ENCODE measurements at places on chromosomes 4 and X.
A peak's percentile ranks its signal among the peaks of the same experiment; 100 is the strongest.

DNA sequence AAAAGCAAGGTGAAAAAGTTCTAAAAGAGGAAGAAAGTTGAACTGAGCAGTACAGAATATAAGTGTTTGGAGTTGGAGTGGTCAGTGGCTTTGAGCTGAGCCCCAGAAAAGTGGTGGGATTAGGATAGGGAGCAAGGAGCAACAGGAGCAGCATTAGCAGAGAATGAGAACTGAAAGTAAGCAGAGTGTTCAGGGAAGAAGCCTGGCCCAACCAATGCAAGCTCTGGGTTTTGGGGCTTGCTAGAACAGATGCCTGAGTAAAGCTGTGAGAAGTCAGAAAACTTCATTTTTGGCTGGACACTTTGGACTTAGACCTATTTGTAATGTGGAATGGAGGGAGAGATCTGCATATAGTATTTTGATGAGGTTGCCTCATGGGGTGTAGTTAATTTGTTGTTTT, 17.8 kb downstream of the JADE1 start:
- DNase-seq, result no peak

DNA sequence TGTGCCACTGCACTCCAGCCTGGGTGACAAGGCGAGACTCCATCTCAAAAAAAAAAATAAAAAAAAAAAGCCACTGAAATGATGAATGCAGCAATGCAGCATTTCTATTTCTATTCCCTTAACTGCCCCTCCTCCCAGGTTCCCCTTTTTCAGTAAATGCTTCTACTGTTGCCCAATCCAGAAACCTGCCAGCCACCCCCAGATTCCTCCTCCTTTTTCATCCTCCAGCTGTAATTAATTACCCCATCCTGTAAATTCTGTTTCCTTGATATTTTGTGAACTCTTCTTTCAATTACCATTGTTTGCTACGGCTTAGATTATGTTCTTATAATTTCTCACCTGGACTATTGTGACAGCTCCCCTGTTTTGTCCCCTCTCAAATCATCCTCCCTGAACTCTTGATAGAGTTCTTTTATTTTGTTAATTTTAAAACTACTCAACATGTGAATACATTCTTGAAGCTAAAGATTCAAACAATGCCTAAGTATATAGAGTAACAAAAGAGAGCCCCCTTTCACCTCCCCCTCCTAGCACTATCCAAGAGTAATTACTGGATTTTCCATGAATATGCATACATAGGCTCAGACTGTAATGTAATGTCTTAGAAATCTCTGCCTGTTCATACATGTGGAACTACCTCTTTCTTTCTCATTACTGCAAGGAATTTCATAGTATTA, 140.6 kb upstream of the GPC4 start:
- DNase-seq, result no peak

GRCh38 chrX:124910611-124911010, 409.1 kb upstream of the TEX13C start:
- DNase-seq, result no peak

GRCh38 chrX:76987381-76987780, 459.8 kb upstream of the FGF16 start:
- DNase-seq, result no peak

GRCh38 chrX:150405006-150405405, 41.9 kb downstream of the MAMLD1 start:
- no peak for DNase-seq

DNA sequence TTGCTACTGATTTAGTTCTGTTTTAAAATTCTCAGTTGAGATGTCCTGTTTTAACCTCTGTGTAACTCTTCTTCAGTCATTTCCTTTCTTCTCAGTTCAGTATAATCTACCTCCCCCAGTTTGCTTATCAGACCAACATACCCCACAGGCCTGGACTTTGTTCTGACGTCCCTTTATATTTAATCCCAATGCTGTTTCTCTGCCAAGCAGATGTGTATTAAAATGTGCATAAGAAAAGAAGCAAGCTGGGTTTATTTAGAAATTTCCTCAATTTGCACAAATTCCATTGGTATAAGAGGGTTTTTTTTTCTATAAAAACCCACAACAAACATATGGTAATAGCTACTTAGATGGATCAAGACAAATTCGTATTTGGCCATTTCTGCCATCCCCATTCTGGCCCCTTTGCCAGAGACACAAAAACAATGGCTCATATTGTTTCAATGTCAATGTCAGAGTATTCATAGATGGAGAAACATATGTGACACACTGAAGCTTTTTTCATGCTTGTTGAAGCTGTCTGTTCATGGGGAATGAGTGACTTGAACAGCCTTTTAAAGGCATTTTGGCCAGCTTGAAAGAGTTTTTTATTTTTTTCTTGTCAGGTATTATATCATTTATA, 24.5 kb downstream of the HCCS start:
- DNase-seq, result no peak

- no peak for DNase-seq
These were observed 395.8 kb downstream of the GASK1B start for GRCh38 chr4:157776930-157777528.

DNA sequence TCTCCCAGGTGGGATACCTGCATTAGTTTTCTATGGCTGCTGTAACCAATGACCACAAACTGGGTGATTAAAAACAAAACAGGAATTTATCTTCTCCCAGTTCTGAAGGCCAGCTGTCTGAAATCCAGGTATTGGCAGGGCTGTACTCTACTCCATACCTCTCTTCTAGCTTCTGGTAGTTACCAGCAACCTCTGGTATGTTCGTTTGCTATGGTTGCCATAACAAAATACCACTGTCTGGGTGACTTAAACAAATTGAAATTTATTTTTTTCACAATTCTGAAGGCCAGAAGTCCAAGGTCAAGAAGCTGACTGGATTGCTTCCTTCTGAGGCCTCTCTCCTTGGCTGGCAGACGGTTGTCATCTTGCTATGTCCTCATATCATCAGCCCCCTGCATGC, 642.1 kb upstream of the TENM3 start:
- no peak for DNase-seq

DNA sequence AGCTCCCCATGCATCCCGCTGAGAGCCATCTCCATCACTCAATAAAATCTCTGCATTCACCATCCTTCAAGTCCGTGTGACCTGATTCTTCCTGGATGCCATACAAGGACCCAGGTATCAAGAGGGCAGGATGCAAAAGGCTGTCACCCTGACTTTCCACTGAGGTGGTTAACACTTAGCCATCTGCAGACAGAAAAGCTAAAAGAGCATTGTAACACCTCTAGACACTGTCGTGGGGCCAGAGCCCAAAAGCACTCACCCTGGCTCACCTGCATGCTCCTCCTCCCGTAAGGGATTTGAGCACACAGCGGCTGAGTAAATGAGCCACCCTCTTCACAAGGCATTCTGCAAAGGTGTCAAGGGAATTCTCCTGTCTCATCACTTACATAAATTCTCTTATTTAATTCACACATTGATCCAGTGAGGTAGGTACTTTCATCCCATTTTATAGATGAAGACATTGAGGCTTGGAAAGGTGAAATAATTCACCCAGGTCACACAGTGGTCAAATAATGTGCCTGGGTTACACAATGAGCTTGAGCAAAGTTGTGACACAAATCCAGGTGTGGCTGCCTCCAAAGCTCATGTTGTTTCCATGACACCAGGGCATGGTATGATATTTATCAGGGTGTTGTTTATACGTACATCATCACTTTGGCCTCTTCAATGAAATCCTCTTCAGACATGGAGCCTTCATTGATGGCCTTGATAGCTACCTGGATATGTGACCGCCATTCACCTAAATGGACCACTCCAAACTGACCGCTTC, 48.0 kb downstream of the TXK start:
- no peak for DNase-seq

- DNase-seq, result no peak
These were observed 635.2 kb upstream of the SPANXN1 start for GRCh38 chrX:144612076-144612475.

DNA sequence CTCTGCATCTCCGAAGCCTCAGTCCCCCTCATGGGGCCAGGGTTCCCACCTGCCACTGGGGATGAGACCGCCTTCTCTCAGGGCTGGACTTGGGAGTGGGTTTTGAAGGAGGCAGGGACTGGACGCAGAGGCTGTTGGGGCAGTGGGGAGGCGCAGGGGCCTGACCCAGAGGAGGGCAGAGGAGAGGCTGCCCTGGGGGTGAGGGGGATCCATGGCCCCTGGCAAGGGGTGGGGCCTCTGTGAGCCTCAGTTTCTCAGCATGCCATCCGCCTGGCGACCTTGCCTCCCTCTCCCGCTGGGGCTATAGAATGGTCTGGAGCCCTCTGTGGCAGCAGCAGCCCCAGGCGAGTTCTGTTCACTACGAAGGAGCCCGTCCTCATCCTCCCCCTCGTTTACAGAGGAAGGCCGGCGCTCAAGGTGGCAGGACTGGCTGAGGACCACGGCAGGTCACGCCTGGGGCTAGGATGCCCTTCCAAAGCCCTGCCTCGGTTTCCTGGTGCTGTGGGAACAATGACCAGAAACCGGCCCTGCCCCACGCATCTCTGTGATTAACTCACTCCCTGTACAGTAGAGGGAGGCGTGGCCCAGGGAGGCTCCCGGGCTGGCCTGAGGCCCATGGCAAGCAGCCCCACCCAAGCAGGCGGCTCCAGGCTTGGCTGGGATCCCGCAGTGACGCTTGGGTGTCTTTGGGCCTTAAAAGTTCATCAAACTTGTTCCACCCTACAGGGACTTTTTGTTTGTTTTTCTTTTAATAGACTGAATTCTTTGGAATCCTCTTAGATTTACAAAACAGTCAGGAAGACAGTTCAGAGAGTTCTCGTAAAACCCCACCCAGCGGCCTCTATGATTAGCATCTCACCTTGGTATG, 16.0 kb upstream of the SH3TC1 start:
- no peak for DNase-seq

DNA sequence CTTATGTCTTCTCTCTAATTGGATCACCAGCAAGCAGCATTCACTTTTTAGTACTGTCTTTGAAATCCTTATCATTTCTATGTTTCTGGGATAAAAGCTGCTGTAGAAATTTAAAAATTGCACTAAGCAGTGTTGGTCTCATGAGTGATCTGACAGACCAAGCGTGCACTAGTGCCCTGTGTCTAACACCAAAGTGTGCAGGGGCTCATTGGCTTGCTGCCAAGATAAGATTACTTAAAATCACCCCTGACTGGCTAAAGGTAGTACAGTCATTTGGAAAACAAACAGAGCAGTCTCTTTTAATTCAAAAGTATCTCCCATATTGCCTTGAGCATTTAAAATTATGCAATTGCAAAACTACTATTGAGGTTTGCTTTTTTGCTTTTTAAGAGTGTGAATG, 304.6 kb downstream of the ARAP2 start:
- no peak for DNase-seq

DNA sequence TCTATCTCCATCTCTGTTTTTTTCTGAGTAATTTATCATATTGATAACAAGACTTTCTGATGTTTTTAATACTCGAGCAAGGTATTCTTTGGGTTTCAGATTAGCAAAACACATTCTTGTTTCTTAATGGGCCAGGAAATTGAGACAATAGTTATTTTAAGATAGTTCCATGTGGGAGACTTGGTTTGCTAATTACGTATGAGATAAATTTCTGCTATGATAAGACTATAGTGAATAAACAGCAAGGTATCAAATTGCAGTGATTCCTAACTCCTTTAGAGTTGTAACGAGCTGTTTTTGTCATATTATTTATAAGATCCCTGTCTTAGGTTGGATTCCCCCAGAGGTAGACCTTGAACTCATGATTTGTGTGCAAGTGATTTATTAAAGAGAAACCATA, 38.3 kb downstream of the SYTL5 start:
- DNase-seq, result no peak

DNA sequence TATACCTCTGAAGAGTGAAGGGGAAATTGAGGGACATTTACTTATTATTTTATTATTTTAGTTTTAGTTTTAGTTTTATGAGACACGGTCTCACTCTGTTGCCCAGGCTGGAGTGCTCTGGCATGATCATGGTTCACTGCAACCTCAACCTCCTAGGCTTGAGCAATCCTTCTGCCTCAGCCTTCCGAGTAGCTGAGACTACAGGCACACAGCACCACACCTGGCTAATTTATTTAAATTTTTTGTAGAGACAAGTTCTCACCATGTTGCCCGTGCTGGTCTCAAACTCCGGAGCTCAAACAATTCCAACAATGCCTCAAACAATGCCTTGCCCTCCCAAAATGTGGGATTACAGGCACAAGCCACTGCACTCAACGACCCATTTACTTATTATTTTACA, 68.4 kb upstream of the BMP2K start:
- no peak for DNase-seq

DNA sequence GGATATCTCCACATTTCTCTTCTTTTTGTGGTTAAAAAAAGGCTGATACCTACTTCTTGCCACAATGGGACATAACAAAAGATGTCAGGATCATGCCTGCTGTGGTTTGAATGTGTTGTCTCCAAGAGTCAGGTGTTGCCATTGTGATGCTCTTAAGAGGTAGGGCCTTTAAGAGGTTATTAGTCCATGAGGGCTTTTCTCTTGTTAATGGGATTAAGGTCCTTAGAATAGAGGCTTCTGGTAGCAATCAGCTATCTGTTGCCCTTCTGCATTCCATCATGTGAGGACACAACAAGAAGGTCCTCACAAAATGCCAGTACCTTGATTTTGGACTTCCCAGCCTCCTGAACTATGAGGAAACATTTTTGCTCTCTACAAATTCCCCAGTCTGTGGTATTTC, 191.4 kb downstream of the GBA3 start:
- no peak for DNase-seq

- DNase-seq, result no peak
These were observed 12.9 kb upstream of the WDR19 start for GRCh38 chr4:39169426-39169825.

DNA sequence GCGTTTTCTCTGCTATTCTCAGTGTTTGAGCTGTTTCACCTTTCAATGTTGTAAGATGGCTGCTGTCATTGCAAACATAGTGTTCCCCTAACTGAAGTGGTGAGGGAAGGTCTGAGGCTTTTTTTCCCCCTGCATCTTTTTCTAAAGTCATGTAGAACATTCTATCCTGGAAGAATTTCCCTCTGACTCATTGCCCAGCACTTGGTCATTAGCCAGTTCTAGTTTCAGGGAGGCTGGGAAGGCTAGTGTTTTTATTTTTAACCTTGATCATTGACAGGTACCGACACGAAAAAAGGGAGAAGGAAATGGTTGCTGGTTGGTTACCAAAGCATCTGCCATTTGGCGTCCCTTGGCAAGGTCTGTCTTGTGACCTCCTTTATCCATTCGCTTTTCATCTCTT, 6.6 kb downstream of the LANCL3 start:
- DNase-seq, result no peak

- DNase-seq, result no peak
These were observed 1520.7 kb downstream of the ARAP2 start for GRCh38 chr4:34723605-34724004.

DNA sequence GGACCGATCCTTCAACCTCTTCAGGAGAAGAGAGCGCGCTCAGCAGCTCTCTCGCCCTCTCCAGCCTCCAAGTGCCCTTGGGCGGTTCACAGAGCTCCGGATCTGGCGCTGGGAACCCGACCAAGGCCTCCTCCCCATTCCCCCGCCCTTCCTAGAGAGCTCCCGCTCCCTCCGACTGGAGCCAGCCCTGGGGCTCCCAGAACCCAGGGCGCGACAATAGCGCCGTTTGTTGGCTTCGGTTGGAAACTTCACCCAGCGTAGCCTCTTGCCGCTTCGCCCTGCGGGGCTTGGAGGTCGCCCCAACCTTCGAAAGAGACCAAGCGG, 3.1 kb upstream of the SOX3 start:
- DNase-seq, result no peak

GRCh38 chrX:39874202-39874816, 223.4 kb downstream of the BCOR start:
- DNase-seq, result peak; percentile 38

Measured in activated CD8-positive, alpha-beta memory T cell treated with anti-CD3 and anti-CD28 coated beads, Interleukin-2, amount 50 U/mL, for 4 hours (primary cell).